HuH-7.5 (cell line): ENCODE measurements at places on chromosomes 16 and 17.

DNA sequence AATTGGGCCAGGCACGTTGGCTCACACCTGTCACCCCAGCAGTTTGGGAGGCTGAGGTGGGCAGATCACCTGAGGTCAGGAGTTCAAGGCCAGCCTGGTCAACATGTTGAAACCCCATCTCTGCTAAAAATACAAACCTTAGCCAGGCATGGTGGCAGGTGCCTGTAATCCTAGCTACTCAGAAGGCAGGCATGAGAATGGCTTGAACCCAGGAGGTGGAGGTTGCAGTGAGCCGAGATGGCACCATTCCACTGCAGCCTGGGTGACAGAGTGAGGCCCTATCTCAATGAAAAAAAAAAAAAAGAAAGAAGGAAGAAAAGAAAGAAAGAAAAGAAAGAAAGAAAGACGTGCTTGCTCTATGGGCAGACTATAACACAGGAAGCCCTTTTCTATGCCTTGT, 84.4 kb downstream of the FOXL1 start:
- no peak for DNase-seq

GRCh38 chr17:2406271-2406902, 5.5 kb upstream of the MNT start:
- no peak for DNase-seq

DNA sequence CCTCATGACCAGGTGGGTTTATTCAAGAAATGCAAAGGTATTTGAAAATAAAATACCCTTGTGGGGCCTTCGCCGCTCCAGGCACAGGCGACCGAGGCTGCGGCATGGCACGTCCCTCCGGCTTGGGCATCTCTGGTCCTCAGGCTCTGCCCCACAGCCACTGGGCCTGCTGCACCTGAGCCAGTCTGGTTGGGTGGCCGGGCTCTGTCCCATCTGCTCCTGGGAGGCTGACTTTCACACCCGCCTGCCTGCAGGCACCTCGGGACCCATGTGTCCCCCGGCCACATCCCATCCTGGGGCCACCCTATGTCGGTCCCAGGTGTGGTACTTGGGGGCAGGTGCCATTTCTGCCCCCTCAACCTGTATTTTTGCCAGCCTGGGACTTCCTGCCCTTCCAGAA, 20.9 kb downstream of the OSBPL7 start:
- DNase-seq: no peak

DNA sequence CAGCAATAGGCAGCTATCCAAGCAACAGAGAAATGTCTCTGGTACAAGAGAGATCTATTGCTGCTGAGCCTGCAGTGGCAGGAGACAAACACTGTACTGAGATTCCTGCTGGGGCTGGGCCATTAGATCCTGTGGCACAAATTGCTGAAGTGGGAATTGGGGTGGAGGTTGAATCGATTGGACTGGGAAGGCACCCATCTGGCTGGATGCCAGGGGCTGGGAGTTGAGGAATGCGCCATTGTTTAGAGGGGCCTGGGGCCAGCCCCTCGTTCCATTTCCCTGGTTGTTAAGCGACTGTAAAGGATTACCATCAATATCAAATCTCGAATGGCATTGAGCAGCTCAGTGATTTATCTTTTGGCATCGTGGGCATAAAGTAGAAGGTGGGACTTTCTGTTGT, 54.1 kb upstream of the ARL4D start:
- DNase-seq: no peak

DNA sequence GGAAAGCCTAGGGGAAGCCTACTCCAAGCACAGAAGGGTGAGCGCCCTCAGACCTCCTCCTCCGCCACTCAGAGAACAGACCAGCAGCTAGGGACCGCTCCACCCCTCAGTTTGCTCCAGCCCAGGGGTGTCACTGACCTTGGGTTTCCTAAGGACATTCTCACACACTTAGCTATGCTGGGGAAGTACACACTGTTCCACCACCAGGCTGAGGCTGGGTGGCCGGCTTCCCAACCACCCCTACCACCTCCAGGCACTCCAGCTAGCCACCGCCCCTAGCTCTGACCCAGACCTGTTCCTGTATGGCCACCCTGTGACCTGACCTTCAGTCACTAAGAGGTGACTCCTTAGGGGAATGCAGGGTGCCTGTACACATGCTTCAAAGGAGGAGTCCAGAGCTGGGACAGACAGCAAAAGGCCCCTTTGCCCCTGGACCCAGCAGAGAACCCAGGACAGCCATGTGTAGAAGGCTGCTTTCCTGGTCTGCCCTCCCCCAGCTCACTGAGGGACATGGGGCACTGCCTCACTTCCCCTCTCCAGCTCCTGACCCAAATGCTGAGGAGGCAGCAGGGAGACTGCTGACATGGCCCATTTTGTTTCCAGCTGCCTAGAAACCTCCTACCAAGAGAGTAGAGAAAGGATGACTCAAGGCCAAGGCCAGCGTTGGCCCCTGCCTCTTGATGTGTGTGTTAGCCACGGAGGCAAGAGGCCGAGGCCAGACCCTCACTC, 6.7 kb downstream of the HSPB9 start:
- no peak for DNase-seq

GRCh38 chr17:29591146-29591736, 1.7 kb upstream of the ANKRD13B start:
- DNase-seq: peak; percentile 80

- no peak for DNase-seq
Measured at GRCh38 chr17:77146246-77146632, 5.5 kb downstream of the SEC14L1 start.

DNA sequence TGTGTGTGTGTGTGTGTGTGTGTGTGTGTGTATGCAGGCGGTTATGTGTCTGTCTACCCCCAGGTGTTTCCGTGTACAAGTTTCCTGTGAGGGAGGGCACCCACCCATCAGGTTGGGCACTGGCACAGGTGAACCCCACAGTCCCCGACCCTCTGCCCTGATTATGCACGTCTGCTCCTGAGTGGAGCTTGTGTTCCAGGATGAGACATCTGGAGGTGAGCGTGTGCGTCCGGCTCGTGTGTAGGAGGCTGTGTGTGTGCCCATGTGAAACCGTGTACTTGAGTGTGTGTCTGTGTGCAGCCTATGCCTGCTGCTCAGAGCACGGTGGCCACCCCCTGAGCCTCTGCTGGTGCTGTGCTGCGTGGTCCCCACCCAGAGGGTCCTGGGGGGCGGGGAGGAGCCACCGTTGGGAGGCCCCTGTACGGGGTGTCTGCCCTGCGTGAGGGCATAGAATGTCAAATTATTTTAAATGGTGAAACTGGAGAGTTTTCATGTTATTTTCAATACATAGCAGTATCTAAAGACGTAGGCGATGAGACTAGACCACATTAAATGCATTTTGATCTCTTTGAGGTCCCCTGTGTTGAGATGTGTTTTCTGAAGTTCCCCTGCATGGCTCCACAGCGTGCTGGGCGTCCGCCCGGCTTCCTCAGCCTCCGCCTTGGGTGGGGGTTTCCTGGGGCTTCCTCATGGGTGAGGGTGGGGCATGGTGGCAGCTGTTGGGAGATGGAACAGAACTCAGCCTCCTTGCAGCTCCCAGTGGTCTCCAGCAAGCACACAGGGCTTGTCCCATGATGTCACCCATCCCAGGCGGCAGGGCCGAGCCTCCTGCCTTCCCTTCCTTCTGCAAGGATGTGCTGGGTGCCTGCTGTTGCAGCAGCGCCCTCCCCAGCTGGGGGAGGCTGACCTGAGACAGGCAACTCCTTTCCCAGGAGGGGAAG, 43.4 kb downstream of the KCNJ12 start:
- no peak for DNase-seq

- no peak for DNase-seq
Measured at GRCh38 chr16:84324434-84325262, 30.0 kb downstream of the WFDC1 start.

- DNase-seq: no peak
Measured at GRCh38 chr17:39745335-39746144, 7.8 kb downstream of the GRB7 start.
